ENCODE measurements at places on chromosomes 6 and 20.
A peak's percentile ranks its signal among the peaks of the same experiment; 100 is the strongest.

DNA sequence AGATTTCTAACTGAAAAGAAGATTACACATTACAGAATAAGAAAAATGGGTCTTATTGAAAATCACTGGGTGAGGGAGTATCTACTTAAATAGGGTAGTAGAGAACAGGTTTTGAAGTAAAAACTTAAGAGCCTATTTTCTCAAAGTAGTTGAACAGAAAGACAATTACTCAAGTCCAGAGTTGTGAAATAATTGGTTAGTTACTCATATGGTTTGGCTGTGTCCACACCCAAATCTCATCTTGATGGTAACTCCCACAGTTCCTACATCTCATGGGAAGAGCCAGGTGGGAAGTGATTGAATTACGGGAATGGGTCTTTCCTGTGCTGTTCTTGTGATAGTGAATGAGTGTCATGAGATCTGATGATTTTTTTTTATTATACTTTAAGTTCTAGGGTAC is 1035.3 kb upstream of the GJE1 start:
- no peak for DNase-seq

DNA sequence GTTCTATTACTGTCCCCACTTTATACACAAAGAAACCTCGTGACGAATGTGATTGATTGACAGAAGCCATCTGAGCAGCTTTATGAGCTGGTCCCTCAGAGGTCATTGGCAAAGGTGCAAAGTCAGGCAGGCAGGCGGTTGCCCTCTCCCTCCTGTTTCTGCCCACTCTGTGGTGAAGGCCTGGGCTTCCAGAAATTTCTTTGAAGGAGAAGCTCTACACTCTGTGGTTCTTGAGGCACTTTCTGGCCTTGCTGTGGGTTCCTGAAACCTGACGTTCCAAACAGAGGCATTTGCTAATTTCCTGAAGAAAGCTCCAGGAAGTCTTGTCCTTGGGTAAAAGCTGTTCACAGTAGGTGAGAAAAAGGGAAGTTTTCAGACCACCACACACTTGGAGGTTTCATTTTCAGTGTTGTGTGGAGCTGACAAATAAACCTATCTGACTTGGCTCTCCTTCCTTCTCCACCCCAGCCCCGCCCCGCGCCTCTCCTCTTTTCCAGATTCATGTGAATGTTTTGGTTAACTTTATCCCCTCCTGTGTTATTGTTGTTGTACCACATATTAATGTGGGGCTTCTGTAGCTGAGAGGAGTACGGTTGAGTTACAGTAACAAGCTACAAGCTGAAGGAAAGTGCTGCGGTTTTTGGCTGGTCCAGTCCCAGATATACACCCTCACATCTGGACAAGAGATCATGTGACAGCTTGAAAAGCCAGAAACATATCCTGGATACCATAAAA is 274.1 kb downstream of the CLIC5 start:
- no peak for DNase-seq

GRCh38 chr6:67141005-67141404 is 1434.0 kb upstream of the EYS start:
- DNase-seq = no peak

- peak; percentile 61 for DNase-seq
Observed at GRCh38 chr6:36755435-36756348, 58.1 kb downstream of the RAB44 start.

- no peak for DNase-seq
Observed at GRCh38 chr20:62320581-62321354, 18.0 kb downstream of the ADRM1 start.

GRCh38 chr20:3719046-3719445 is 6.6 kb upstream of the SIGLEC1 start:
- no peak for DNase-seq

GRCh38 chr20:4156411-4156810 is 141.1 kb upstream of the RNF24 start:
- DNase-seq = no peak

GRCh38 chr20:1879934-1880333 is 15.3 kb upstream of the SIRPA start:
- no peak for DNase-seq

- DNase-seq = no peak
Observed at GRCh38 chr6:142187209-142187608, 40.1 kb downstream of the VTA1 start.

DNA sequence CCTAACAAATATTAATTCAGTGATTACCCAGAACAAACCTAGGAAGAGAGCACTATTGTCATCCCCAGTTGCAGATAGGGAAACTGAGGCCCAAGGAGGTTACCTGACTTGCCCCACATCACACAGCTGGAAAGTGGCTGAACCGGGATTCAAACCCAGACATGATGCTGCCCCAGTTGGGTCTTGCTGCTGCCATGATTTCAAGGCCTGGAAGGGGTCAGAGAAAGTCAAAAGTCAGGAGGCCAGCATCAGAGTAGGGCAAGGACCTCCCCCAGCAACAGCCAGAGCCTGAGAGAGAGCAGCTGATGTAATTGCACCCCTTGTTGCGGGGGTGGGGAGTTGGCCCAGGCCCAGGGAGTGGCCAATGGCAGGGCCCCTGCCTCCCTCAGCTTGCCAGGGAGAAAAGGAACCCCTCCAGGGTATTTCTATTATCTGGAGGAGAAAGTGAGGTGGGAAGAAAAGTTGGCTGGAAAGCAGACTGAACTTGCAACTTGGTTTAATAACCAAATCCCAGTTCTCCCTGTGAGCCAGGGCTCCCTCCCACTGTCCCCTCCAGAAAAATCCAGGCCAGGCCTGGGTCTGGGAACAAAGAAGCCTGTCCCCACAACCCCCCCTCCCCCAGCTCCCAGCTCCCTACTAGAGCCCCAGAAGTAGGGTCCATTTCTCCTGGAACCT is 83.6 kb downstream of the MRPL14 start:
- DNase-seq = no peak

DNA sequence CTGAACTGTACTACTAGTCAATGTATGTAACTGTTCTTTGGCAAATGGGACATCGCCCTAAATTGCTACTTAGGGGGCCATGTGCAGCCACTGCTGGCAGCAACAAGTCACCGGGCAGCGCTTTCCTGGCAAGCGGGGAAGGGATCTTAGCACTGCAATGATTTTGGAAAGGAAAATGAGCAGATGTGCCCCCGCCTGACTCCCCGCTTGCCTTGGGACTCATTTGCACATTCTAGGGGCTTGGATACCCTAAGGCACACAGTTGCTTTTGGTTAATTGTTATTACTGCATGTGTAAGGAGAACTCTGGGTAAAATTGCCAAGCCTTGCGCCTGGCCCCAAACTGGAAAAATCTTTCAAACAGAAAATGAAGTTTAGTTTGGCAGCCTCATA is 32.2 kb downstream of the CD83 start:
- no peak for DNase-seq

DNA sequence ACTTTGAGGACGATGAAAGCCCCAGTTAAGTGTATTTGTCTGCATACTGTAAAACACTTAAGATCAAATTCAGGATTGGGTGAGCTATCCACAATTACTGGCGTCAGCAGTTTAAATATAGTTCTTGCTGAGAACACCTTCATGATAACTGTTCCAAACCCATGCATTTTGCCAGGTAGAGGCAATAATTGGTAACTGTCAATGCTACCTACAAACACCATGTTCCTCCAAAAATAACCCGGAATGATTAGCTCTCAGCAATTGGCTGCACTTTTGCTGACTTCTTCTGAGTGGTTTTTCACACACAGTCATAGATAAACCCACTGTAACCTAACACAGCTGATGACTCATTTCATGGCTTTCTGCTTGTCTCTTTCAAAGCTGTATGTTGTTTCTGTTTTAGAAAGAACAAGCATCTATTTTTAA is 1358.6 kb upstream of the GJE1 start:
- DNase-seq = no peak

- DNase-seq = no peak
Observed at GRCh38 chr20:61917474-61918145, 148.1 kb downstream of the TAF4 start.

- DNase-seq = no peak
Observed at GRCh38 chr6:73145690-73146089, 79.6 kb downstream of the KHDC1L start.

DNA sequence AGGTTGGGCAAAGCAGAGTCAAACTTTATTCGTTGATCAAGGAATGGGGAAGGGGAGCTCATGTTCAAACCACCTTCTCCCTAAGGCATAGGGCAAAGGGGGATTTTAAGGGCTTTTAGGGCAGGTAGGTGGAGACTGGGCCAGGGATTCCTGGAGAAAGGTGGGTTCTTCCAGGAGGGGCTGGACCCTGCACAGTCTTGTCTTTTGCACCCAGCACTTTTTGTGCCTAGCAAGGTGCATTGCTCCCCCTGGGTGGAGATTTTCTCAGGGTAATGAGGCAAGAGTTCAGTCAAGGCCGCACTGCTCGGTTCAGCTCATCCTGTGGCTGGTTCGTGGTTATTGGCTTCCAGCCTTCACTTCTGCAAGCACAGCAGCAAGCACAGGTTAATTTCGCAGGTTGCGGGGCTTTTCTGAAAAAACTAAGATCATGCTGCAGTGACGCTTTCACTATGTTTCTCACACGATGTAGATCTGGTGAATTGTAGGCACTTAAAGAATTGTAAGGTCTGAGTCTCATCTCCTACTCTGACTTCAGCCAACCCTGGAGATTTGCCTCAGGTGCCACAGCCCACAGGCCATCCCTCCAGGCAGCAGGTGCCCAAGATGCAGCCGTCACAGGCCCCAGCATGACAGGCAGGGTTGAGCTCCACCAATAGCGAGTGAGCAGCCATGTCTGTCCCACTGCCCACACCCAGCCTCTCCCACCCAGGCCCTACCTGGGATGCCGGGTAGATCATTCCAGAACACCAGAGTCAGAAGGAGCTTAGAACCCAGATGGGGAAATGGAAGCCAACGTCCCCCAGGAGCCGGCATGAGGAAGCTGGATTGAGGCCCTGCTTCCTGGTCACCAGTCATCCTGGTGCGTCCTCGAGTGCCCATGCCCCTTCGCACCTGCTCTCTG is 37.1 kb downstream of the SUN5 start:
- no peak for DNase-seq

GRCh38 chr20:25058051-25058846 is at the start of gene ACSS1:
Gene ACSS1 (minus strand): TSS chr20:25058139. CDS start chr20:25058102, 37 bp downstream.
- peak; percentile 63 for DNase-seq

GRCh38 chr6:142500250-142500786 is 198.5 kb downstream of the ADGRG6 start:
- no peak for DNase-seq

DNA sequence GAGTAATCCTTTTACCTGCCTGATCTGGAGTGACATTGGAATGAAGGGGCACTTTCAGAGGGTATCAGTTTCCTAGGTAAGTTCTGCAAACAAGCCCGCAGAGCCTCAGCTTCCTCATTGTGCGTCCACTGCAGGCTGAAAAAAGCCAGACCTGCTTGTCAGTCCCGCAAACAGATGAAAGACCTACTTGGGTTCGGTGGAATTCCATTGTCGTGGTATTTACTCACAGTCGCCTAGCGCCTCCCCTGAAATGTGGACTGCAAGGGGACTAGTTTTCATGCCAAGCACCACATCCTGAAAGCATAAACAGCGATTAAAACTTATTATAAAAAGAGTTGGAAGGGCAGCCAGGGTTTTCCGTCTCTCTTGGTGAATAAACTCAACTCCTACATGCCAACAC is 121.5 kb downstream of the PAX1 start:
- DNase-seq = no peak

DNA sequence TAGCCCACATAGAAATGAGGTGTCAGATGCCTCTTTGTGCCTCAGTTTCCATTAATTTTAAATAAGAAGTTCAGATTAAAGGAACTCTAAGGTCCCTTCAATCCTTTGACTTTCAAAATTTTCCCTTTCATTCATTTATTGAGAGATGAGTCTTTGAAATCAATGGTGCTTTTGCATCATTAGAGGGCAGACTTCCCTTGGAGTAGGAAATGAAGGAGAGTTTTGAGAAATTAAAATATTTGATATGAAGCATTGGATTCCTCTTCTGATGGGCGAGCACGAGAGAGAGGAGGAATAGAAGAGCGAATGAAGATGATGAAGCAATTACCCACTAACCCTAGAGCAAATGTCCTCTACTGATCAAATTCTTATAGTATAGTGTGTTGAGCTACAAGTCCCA is 105.7 kb downstream of the EDN1 start:
- no peak for DNase-seq

GRCh38 chr6:154951345-154952200 is 43.5 kb upstream of the TIAM2 start:
- DNase-seq = no peak

- no peak for DNase-seq
Observed at GRCh38 chr6:74932232-74932888, 273.5 kb downstream of the COL12A1 start.

GRCh38 chr6:617456-618100 is 39.3 kb downstream of the HUS1B start:
- no peak for DNase-seq

DNA sequence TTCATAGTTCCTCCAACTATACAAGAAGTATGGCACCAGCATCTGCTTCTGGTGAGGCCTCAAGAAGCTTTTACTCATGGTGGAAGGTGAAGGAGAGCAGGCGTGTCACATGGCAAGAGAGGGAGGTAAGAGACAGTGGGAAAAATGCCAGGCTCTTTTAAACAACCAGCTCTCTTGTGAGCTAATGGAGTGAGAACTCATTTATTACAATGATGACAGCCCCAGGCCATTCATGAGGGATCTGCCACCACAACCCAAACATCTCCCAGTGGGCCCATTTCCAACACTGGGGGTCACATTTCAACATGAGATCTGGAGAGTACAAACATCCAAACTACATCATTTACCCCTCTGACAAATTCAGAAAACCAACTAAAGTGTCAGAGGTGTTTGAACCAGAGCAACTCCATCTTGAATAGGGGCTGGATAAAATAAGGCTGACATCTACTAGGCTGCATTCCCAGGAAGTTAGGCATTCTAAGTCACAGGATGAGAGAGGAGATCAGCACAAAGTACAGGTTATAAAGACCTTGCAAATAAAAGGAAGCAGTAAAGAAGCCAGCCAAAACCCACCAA is 2.2 kb upstream of the UBD start:
- DNase-seq = no peak

GRCh38 chr6:34934516-34934915 is 45.5 kb downstream of the ANKS1A start:
- no peak for DNase-seq

GRCh38 chr6:137512757-137513605 is 18.8 kb upstream of the OLIG3 start:
- no peak for DNase-seq

GRCh38 chr6:145886228-145886956 is 71.8 kb upstream of the FBXO30 start:
- DNase-seq = no peak

DNA sequence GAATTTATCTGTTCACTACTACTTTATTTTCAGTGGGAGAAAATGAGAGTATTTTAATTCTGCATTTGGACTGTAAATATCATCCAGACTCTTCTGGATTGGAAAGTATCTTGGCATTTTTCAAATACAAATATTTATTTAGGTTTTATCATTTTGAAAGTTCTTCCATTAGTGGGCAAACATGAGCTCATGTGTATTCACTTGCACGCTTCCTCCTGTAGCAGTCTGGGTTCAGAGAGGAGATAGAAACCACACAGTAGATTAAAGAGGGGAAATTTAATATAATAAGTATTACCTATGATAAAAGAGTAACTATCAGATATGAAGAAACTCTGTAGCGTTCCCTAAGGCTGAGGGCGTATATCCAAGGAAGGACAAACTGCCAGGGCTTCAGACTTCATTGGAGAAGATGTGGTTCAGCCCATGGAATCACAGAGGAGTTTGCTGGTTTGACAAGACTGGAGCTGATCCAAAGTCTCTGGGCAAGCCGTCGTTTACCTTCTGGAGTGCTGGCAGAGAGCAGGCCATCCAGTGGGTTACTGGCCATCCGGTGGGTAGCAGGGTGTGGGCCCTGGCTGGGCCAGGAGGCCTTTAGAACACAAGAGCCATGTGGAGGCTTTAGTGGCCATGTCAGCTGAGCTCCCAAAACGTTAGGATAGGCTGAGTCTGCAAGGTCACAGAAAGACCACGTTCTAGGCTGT is 44.3 kb downstream of the KCNS1 start:
- DNase-seq = no peak

GRCh38 chr6:113476937-113477839 is 380.0 kb upstream of the MARCKS start:
- no peak for DNase-seq

Measured in activated CD4-positive, alpha-beta T cell treated with anti-CD3 and anti-CD28 coated beads, Interleukin-2, amount 50 U/mL, for 4 hours (primary cell).